ENCODE measurements at places on chromosomes 7 and 10. TPM values are rescaled to one million over a fixed set of nuclear protein-coding genes. Genes with fewer than 3 reads are reported as not detected.

The NRF1 gene
- 26.3 TPM for total RNA-seq

The ZNF804B gene
- total RNA-seq: 0.66 TPM

The HOXA3 gene
- 197 TPM for total RNA-seq

The C7orf33 gene
- total RNA-seq: not detected

The GIMAP5 gene
- total RNA-seq: not detected

DNA sequence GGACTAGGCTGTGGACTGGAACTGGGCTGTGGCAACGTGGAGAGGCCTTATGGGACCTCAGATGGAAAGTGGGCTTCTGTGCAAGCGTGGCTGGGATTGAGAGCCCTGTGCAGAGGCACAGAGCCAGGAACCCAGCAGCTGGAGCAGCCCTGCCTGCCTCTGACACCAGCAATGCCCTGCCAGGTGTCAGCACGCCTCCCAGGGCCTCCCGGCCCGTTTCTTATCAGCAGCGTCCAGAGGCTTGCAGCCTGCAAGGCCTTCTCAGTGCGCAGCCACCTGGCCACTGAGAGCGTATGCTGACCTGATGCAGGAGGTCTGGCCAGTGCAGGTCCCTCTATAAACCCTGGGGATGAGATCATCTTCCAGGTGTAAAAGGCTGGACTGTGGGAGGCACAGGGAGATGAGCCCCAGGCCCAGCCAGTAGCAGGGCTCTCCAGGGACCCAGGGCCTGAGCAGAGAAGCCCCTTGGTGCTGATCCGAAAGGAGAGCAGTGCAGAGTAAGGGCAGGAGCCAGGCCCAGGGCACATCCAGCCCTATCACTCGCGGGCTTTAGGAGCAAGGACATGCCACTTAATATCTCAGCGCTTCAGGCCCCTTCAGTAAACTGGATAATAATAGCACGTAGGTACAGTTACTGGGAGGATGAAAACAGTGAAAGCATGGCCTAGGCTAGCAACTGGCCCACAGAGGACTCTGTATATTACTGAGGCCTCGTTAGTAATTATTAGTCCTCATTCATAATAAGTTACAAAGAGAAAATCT, 38.8 kb upstream of the ANTXRL start:
- H3K27ac ChIP-seq: no peak overlapping the region
- peaks cover 3% of the 10 kb centered on the region for H3K4me1 ChIP-seq
- no peaks in the 10 kb centered on the region for H3K27me3 ChIP-seq
- H3K4me3 ChIP-seq: no peak overlapping the region
- DNase-seq: no peak

- H3K27ac ChIP-seq: no peak within 1 kb of the TSS
- no peaks in the 10 kb centered on the region for H3K36me3 ChIP-seq
- peaks cover 64% of the 10 kb centered on the region for H3K27me3 ChIP-seq
- no peak for DNase-seq
- H3K4me3 ChIP-seq: peak within 1 kb of the TSS; percentile 59
These were observed at the start of gene TMEM196 for GRCh38 chr7:19772841-19773760. TSS of gene TMEM196 (minus strand) at chr7:19773617. CDS start at chr7:19772696, 921 bp downstream.

DNA sequence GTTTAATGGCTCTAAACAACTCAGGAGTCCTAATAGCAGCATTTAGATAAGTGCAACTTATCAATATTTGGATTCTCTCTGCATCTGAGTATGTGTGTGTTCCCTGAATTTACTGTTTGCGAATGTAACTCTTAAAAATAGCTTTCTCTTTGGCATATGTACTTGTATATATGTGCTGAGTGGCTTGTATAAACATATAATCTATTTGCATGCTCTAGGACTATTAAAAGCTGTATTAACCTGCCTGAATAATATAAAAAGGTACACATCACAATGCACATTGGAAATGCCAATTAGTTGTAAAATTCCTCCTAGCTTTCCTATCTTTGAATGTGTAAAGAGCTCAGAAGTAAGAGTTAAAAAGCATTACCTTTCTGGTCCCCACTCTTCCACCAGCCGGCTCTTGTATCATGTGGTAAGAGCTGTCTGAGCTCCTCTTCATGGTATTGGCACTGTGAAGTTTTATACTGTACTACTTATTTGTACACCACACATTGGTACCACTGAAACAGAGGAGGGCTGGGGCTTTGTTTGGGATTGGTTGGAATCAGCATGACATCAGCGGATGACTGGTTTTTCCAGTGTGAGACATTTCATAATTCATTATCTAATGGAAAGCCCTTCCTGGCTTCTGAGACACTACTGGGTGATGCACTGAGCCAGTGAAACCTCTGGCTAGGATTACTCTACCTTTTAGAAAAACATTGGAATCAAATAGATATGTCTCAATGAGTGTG, at the start of gene INHBA:
TSS of gene INHBA (minus strand) at position 456 of the 737 bp plus-strand sequence. CDS start 2,716 bp downstream, outside the sequence.
- no peak for DNase-seq
- H3K27me3 ChIP-seq: no peaks in the 10 kb centered on the region
- no peaks in the 10 kb centered on the region for H3K36me3 ChIP-seq
- H3K4me3 ChIP-seq: peak within 1 kb of the TSS; percentile 88

DNA sequence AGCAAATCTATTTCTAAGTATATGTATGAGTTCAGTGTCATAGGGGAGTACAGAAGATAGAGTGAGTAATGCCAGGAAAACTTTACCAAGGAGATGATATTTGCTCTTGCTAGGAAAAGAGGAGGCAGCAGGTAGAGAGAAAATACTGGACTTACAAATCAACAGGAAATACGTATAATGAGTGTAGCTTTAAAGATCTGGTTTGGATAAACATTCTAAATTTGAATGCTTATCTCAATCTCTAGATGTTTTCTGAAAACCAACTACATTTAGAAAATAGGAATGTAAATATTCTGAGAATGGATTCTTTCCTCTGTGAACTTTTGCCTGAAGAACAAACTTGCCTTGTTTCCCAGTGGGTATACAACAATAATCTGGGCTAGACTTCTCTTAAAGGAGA, 46.9 kb upstream of the GNAI1 start:
- H3K27ac ChIP-seq: peak overlapping the region; percentile 39
- peaks cover 21% of the 10 kb centered on the region for H3K4me1 ChIP-seq
- DNase-seq: no peak
- H3K27me3 ChIP-seq: no peaks in the 10 kb centered on the region
- H3K4me3 ChIP-seq: no peak overlapping the region

- no peak overlapping the region for H3K4me3 ChIP-seq
- H3K27me3 ChIP-seq: no peaks in the 10 kb centered on the region
- H3K27ac ChIP-seq: peak overlapping the region; percentile 44
- no peaks in the 10 kb centered on the region for H3K36me3 ChIP-seq
- no peak for DNase-seq
These were observed 1039.6 kb upstream of the LRRN3 start for GRCh38 chr7:110051372-110051771.

DNA sequence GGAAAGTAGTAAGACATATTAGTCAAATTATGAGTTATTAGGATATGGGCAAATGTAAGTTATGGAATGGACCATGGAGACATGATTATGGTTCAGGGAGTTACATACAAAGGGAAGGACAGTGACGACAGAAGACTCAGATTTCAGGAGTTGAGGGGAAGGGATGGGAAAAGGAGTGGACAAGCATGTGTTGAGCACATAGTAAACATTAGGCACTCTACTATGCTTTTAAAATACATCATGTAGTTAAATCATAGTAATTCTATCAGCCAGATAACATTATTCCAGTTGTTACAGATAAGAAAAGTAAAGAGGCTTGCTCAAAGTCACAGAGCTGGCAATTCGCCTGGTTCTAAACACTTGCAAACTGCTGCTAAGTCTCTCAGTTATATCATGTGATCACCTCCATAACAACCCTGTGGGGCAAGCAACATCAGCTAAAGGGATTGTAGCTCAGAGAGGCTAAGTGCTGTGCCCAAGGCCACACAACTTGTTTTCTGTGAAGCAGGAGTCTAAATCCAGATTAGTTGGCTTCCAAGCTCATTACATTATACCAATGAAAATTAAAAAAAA, 115.2 kb upstream of the MDFIC start:
- no peaks in the 10 kb centered on the region for H3K27me3 ChIP-seq
- no peak overlapping the region for H3K4me3 ChIP-seq
- peaks cover 7% of the 10 kb centered on the region for H3K4me1 ChIP-seq

- no peak overlapping the region for H3K27ac ChIP-seq
- peaks cover 2% of the 10 kb centered on the region for H3K4me1 ChIP-seq
- H3K27me3 ChIP-seq: no peaks in the 10 kb centered on the region
- no peak overlapping the region for H3K4me3 ChIP-seq
These were observed 12.6 kb upstream of the UBE2D1 start for GRCh38 chr10:58322072-58322834.

GRCh38 chr10:18759575-18759974, 100.3 kb downstream of the ARL5B start:
- no peak overlapping the region for H3K27ac ChIP-seq
- no peaks in the 10 kb centered on the region for H3K4me1 ChIP-seq
- no peaks in the 10 kb centered on the region for H3K36me3 ChIP-seq
- peaks cover 5% of the 10 kb centered on the region for H3K27me3 ChIP-seq
- no peak overlapping the region for H3K4me3 ChIP-seq

GRCh38 chr10:48482207-48482606, 122.7 kb downstream of the ARHGAP22 start:
- DNase-seq: no peak
- H3K4me1 ChIP-seq: peaks cover 10% of the 10 kb centered on the region
- H3K4me3 ChIP-seq: no peak overlapping the region
- H3K27me3 ChIP-seq: no peaks in the 10 kb centered on the region
- no peak overlapping the region for H3K27ac ChIP-seq
- no peaks in the 10 kb centered on the region for H3K36me3 ChIP-seq

DNA sequence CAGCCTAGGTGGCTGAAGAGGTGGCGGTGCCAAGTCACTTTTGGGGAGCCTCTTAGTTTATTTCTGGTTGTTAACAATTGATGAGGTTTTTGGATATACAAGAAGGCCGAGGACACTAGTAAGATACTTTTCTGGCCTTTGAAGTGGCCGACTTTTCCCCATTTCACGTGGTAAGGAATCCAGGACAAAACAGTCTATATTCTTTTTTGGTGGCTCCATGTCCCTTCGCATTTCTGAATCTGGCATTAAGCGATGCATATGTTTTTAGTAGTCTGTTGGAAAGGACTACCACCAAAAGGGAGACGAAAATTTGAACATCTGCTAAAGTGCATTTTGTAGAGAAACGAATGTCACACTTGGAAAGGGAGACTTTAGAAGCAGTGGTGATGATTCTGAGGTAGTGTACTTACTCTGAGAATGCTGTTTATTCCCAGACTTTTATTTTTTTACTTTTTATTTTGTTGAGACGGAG, 1.5 kb downstream of the MLLT10 start:
- peaks cover 14% of the 10 kb centered on the region for H3K36me3 ChIP-seq
- H3K27me3 ChIP-seq: no peaks in the 10 kb centered on the region
- H3K4me3 ChIP-seq: peak overlapping the region; percentile 74
- peaks cover 20% of the 10 kb centered on the region for H3K4me1 ChIP-seq
- DNase-seq: no peak
- peak overlapping the region; percentile 88 for H3K27ac ChIP-seq

- H3K4me3 ChIP-seq: no peak overlapping the region
- peaks cover 10% of the 10 kb centered on the region for H3K4me1 ChIP-seq
- no peak overlapping the region for H3K27ac ChIP-seq
- H3K27me3 ChIP-seq: peaks cover 61% of the 10 kb centered on the region
- H3K36me3 ChIP-seq: peaks cover 31% of the 10 kb centered on the region
- DNase-seq: no peak
These were observed 6.4 kb downstream of the CDCA7L start for GRCh38 chr7:21939136-21939857.

- H3K27ac ChIP-seq: no peak overlapping the region
- H3K4me3 ChIP-seq: no peak overlapping the region
- peaks cover 67% of the 10 kb centered on the region for H3K27me3 ChIP-seq
- peaks cover 31% of the 10 kb centered on the region for H3K4me1 ChIP-seq
- no peak for DNase-seq
These were observed 2.4 kb upstream of the MEOX2 start for GRCh38 chr7:15688911-15689310.

GRCh38 chr7:52260046-52260665, 775.3 kb upstream of the POM121L12 start:
- H3K4me1 ChIP-seq: no peaks in the 10 kb centered on the region
- no peak overlapping the region for H3K4me3 ChIP-seq
- H3K36me3 ChIP-seq: no peaks in the 10 kb centered on the region
- no peak for DNase-seq
- no peak overlapping the region for H3K27ac ChIP-seq

GRCh38 chr7:55484241-55484640, 88.1 kb downstream of the VOPP1 start:
- DNase-seq: no peak
- no peak overlapping the region for H3K27ac ChIP-seq
- H3K4me3 ChIP-seq: no peak overlapping the region
- H3K27me3 ChIP-seq: no peaks in the 10 kb centered on the region

DNA sequence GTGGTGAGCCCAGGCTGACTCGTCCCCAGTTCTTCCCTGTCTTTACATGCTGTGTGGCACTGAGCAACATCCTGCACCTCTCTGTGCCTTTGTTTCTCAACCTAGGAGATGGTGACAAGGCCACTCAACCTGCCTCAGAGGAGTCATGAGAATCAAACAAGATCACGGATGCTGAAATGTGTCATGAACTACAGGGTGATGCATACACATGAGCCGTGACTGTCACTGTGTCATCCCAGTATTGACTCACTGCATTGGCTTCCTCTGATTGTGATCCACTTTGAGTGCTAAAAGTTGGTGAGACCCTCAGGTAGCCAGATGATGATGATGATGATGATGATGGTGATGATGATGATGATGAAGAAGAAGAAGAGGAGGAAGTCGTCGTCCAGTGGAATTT, 11.5 kb downstream of the C10orf71 start:
- no peaks in the 10 kb centered on the region for H3K36me3 ChIP-seq
- H3K27ac ChIP-seq: no peak overlapping the region
- H3K4me3 ChIP-seq: no peak overlapping the region

DNA sequence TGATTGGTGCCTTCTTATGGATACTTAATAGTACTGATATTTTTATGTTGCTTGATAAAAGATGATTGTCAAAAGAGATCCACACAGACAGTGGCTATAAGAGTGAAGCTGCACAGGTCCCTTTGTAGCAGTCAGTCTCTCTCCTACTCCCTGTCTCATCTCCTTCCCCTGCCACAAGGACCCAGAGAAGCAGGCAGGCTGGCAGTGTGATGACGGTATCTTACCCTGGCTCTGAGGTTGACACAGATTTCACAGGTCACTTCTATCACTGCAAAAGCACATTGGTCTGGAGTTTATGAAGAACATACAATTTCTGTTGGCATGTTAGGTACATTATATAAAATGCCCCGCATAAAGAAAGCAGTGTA, 64.4 kb upstream of the AHR start:
- no peaks in the 10 kb centered on the region for H3K27me3 ChIP-seq
- H3K27ac ChIP-seq: peak overlapping the region; percentile 57
- no peak for DNase-seq

- H3K4me1 ChIP-seq: no peaks in the 10 kb centered on the region
- H3K4me3 ChIP-seq: no peak overlapping the region
- DNase-seq: no peak
These were observed 728.7 kb upstream of the GHITM start for GRCh38 chr10:83410570-83410969.

GRCh38 chr7:41135511-41135910, 567.4 kb downstream of the INHBA start:
- no peak overlapping the region for H3K4me3 ChIP-seq
- DNase-seq: no peak
- no peaks in the 10 kb centered on the region for H3K36me3 ChIP-seq
- H3K27ac ChIP-seq: no peak overlapping the region

GRCh38 chr10:5905854-5906507, 15.9 kb downstream of the FBH1 start:
- H3K4me1 ChIP-seq: peaks cover 8% of the 10 kb centered on the region
- DNase-seq: no peak
- H3K36me3 ChIP-seq: peaks cover 48% of the 10 kb centered on the region
- H3K27ac ChIP-seq: no peak overlapping the region
- H3K27me3 ChIP-seq: no peaks in the 10 kb centered on the region
